Sigmoid colon (tissue), 7 donors: ENCODE measurements at places on chromosomes 1 and 21. TPM values are rescaled to one million over a fixed set of nuclear protein-coding genes. Genes with fewer than 3 reads are reported as not detected.

DNA sequence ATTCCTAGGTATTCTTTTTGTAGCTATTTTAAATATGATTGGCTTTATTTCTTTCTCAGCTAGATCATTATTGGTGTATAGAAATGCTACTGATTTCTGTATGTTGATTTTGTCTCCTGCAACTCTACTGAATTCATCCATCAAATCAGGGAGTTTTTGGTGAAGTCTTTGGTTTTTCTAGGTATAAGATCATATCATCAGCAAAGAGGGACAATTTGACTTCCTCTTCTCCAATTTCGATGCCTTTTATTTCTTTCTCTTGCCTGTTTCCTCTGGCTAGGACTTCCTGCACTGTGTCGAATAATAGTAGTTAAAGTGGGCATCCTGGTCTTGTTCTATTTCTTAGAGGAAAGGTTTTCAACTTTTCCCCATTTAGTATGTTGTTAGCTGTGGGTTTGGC, 27.5 kb upstream of the PRKACB start:
- H3K4me3 ChIP-seq, result no peak overlapping the region
- no peak for DNase-seq
- H3K36me3 ChIP-seq, result no peaks in the 10 kb centered on the region
- H3K4me1 ChIP-seq, result no peaks in the 10 kb centered on the region
- H3K27ac ChIP-seq, result no peak overlapping the region

Gene PRKAB2
- total RNA-seq, result 38.8 TPM

GRCh38 chr21:23977971-23978370, 1629.3 kb downstream of the MRPL39 start:
- H3K27me3 ChIP-seq, result no peaks in the 10 kb centered on the region
- no peak overlapping the region for H3K27ac ChIP-seq
- no peaks in the 10 kb centered on the region for H3K36me3 ChIP-seq
- no peak overlapping the region for H3K4me3 ChIP-seq

Gene F11R
- 30.5 TPM for total RNA-seq

DNA sequence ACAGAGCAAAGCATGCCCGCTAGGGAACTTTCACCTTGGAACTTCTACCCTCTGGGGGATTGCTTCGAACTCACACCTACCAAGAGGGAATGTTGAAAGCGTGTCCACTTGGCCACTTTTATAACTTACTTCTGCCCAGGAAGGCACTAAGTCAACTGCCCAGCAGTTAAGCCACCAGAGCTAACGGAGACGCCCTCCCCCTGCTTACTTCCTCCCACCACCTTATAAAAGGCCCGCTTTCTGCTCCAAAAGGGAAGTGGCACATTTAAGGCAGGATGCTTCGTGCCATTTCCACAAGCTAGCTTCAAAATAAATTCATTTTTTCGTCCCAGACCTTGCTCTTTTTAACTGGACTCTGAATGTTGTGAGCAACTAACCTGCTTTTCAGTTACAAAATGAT, 3.2 kb upstream of the AK2 start:
- no peaks in the 10 kb centered on the region for H3K27me3 ChIP-seq
- H3K4me3 ChIP-seq, result no peak overlapping the region
- DNase-seq, result no peak
- no peaks in the 10 kb centered on the region for H3K36me3 ChIP-seq

DNA sequence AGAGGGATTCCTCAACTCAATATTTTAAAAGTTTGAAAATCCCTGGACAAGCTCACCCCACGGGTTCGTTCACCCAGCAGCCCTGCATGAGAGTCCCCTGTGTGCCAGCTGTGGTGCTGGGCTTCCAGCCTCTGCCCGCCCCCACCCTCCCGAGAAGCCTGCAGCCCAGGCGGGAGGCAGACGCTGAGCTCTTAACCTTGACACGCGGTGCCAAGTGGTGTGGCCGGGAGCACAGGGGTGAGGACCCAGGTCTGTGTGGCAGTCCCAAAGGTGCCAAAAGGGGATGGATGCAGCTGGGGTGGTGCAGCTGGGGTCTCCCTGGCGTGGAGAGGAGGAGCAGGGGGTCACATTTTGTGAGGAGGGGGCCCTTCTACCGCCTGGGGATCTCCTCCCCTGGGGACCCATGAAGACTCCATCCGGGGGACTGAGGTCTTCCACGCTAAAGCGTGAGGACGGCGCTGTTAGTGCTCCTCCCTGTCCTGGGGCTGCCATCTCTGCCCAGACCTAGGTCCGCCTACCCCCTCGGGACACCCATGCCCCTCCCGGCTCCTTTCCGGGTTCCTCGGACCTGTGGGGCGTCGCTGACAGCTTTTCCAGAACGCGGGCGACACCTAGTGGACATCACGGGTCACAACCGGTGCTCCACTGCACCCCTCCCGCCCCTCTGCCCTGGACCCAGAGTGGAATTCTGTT, 12.9 kb downstream of the PLA2G2F start:
- peak overlapping the region; percentile 54 for H3K4me3 ChIP-seq
- no peak overlapping the region for H3K27ac ChIP-seq
- no peaks in the 10 kb centered on the region for H3K36me3 ChIP-seq
- no peaks in the 10 kb centered on the region for H3K27me3 ChIP-seq
- no peaks in the 10 kb centered on the region for H3K4me1 ChIP-seq
